Activated CD4-positive, CD25-positive, alpha-beta regulatory T cell treated with anti-CD3 and anti-CD28 coated beads, Interleukin-2, amount 50 U/mL, for 72 hours (primary cell): ENCODE measurements at places on chromosomes 16 and 17.

DNA sequence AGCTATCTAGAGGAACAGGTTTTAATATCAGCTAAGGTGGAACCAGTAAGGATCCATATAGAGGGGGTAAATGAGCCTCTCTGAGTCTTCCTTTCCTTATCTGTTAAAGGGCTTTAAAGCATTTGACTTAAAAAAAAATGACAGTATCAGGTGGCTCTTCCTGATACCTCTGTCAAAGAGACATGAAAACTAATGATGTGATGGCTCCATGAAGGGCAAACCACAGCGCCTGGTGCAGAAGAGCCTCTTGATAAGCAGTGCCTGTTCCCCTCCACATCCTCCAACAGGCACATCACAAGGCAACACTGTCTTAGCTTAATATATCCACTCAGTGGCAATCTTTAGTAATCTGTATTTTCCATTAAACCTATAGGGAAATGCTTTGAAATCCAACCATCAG lies 68.9 kb downstream of the USP31 start:
- no peak for DNase-seq

GRCh38 chr17:14755002-14755401 lies 454.1 kb downstream of the HS3ST3B1 start:
- no peak for DNase-seq

DNA sequence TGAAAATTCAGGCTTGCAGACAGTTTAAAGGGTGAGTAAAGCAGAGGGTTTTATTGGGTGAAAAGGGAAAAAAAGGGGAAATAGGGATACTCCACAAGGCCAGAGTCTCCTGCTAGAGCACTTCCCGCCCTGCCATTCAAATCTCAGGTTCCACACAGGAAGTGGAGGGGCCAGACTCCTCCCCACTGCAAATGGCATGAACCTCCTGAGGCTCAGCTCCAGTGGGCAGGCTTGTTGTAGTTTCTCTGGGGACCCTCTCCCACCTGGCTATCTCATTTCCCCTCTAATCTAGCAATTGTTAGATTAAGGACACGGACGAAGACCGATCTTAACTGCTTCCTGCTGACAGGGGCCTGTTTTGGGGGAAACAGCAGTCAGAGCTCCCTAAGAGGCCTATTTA lies 43.4 kb downstream of the TAOK1 start:
- no peak for DNase-seq

- no peak for DNase-seq
Observed at GRCh38 chr17:49465331-49465903, 29.7 kb upstream of the NGFR start.

- no peak for DNase-seq
Observed at GRCh38 chr16:56419740-56420548, 5.4 kb downstream of the AMFR start.
